Left renal cortex interstitium (tissue), 4 donors: ENCODE measurements at places on chromosomes 2 and 18.

DNA sequence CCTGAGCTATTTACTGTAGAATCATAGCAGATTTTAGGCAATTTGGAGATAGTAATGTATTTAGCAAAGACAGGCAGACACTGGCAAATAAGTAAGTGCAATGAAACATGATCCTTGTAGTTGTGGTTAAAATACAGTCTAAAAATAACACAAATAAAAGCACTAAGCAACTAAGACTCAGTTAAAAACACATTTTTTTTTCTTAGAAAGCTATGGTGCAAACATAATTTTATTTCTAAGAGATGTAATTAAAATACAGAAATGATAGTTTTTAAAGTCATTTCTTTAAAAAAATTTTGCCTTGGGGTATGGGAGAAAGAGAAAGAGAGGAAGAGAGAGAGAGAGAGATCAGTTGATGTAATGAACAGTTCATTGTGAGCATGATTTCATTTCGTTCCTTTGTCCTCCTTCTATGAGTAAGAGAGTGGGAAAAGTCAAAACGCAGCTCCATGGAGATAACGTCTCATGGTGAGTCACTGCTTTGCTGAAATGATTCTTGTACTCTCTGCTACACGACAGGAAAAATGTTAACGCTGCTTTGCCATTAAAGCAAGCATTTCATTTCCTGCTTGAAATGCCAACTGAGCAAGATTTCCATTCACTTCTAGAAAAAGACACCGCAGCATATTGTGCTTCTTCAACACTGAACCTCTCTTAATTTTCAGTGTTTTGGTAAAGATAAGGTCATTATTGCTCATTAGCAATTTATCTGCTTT lies 61.3 kb upstream of the PGAP1 start:
- no peak for DNase-seq

GRCh38 chr2:69646714-69647113 lies 3.2 kb upstream of the AAK1 start:
- no peak for DNase-seq

DNA sequence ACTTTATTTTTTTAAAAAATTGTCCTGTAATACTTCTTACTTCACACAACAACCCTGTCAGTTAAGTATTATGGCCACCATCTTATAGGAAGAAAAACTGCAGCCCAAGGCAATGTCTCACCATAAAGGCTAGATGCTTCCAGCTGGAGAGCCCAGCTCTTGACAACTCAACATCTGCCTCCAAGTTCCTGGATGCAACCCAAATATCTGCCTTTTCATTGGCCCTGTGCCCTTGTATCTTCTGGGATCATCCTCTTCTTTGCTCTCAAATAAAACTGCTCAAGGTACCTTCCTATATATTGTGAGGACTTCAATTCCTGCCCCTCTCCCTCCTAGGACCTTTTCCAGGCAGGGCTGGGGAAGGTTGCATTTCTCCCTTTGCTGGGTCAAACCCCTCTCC lies 69.5 kb downstream of the BIN1 start:
- DNase-seq = no peak

DNA sequence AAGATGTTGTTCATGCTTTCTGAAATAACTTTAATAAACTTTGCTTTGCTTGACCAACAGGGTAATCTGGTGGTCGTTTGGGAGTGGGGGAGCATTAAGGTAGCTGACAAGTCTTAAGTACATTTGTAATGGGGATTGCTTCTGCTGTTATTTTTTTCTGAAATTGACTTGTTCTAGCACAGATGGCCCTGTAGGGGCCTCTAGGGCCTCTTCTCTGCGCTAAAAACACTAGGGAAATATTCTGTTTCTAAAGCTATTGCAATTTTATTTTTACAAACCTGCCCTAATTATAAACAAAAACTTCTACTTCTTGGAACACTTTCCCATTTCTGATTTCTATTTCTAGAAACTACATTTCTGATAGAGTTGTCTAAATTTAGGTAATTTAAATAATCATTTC lies 191.3 kb upstream of the KCNJ3 start:
- no peak for DNase-seq

DNA sequence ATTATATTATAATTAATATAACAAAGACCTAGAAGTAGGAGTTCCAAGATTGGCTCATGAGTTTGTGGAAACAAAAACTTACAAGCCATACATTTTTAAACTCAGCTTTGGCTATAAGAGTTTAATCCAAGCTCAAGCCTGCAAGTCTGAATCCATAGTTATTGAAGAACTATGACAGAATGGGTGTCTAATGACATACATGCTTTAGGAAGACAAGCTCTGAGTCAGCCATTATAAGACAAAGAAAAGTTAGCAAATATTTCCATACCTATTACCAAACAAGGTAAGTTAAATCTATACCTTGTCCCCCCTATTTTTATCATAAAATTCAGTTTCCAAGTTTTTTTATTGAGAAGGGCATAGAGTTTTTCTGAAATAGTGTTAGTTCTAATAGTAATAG lies 95.6 kb downstream of the POLR1A start:
- DNase-seq = no peak

GRCh38 chr2:45681675-45682074 lies 30.2 kb downstream of the PRKCE start:
- DNase-seq = no peak

GRCh38 chr2:218832520-218832919 lies 917 bp upstream of the PRKAG3 start:
- DNase-seq = no peak

- DNase-seq = no peak
Observed at GRCh38 chr2:6412533-6413091, 453.1 kb downstream of the CMPK2 start.

DNA sequence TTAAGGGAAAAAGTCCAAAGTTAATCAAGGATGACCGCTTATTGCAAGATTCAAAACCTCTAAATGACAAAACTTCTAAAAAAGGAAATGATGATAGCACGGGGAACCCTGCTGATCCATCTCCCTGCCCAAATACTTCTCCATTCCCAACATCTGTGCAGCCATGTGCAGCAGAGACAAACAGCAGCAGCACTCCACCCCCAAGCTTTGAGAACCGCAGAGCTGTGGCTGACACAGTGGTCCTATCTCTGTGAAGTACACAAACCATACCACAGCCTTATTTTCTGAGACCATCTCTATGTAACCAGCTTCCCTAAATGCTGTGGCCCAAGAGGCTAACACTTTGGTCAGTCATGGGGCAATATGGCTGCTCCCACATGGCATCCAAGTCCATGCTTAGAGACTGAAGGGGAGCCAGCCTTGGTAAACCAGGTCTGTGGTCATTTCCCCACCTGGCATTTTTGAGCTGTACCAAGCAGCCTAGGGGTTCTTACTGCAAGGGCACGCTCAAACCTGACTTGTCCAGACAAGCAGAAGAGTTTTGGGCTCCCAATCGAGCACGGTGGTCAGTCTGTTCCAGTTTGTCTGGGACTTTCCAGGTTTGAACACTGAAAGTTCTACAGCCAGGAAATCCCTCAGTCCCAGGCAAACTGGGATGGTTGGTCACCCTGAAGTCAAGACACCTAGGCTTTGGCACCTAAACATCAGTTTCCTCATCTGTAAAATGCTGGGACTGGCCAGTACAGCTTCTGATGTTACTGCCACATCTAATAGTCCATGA lies 17.1 kb upstream of the NFE2L2 start:
- DNase-seq = no peak

DNA sequence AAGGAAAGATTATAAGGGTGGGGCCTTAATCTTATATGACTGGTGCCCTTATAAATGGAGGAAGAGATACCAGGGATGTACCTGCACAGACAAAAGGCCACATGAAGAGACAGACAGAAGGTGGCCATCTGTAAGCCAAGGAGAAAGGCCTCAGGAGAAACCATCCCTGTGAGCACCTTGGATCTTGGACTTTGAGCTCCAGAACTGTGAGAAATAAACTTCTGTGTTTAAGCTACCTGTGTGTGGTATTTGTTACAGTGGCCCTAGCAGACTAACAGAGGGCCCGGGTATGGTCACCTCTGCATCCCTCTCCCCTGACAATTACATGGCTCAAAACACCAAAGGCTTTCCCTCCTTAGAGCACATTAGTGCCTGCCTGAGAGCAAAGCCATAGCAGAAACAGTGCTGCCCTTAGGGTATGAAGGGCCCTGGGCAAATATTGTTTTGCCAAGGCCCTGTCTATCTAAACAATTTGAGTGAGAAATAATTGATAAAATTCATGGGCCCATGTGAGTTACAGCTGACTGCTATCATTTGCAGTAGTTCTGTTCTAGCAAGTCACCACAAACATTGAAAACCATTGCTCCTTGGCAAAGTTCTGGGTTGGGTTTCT lies 109.3 kb upstream of the MYCN start:
- DNase-seq = no peak

GRCh38 chr18:47779381-47779780 lies 151.1 kb downstream of the SMAD2 start:
- no peak for DNase-seq
